ENCODE measurements at places on chromosomes 2 and 18.
A peak's percentile ranks its signal among the peaks of the same experiment; 100 is the strongest.

GRCh38 chr2:104595576-104595975 lies 258.3 kb upstream of the POU3F3 start:
- no peak for DNase-seq

- DNase-seq = peak; percentile 70
These were observed 39.1 kb upstream of the FAM136A start for GRCh38 chr2:70340761-70341476.

DNA sequence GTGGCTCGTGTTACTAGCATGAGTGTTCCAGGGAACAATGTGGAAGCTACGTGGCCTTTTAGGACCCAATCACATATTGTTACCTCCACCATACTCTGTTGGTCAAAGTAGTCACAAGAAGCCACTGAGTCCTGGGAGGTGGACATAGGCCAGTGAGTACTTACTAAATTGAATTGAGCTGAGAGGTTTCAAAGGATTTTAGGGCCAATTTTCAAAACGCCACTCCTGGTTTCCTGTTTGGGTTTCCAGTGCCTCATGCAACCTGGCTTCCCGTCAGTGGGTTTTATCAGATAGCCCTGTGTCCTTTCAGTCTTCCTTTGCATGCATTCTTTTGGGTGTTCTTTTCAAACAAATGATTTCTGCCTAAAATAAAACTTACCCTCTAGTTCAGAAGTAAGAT lies 56.3 kb downstream of the FBLN7 start:
- DNase-seq = no peak

DNA sequence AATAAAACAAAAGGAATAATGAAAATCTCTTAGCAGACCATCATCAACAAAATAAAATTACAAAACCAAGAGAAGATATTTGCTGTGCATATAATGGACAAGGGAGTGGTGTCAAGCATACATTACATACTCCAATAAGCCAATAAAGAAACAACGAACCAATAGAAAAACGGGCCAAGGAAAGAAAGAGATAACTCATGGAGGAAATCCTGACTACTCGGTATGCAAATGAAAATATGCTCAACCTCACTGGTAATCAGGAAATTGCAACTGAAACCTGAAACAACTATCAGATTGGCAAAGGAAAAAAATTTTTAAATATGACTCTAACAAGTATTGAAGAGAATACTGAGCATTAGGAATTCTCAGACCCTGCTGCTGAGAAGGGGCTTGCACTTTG lies 84.7 kb downstream of the BCL2 start:
- DNase-seq = no peak

DNA sequence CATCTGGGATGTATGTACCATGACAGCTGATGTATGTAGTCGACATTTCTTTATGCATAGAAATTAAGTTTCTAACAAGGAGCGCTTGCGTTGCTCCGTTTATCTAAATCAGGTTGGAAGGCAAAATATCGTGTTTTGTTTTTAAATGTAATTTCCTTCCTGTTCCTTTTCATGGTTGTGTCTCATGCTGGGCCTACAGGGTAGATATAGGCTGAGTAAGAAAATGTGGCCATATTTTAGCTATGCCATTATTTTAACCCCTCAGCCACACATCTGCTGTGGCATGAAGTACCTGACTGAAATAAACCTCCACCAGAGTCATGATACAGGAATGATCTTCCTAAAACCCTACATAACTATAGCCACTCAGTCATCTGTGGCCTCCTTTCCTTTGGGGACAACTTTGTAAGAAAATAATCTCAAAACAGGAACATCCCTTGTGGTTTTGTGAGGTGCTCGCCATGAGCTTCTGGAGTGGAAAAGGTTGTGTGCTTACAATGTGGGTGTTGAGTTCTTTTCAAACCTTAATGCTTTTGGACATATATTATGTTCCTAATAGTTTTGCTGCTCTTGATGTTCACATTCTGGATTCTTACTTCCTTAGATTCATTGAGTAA lies 214.3 kb downstream of the FAM210A start:
- DNase-seq = no peak

GRCh38 chr2:203438528-203438927 lies 96.6 kb downstream of the RAPH1 start:
- DNase-seq = no peak

GRCh38 chr2:164785457-164785856 lies 56.2 kb downstream of the COBLL1 start:
- no peak for DNase-seq

Measured in T47D (cell line).